ENCODE measurements at places on chromosomes 7 and 10. TPM values are rescaled to one million over a fixed set of nuclear protein-coding genes. Genes with fewer than 3 reads are reported as not detected.
A peak's percentile ranks its signal among the peaks of the same experiment; 100 is the strongest.

- no peak overlapping the region for H3K4me3 ChIP-seq
- H3K36me3 ChIP-seq: no peaks in the 10 kb centered on the region
- no peak overlapping the region for H3K27ac ChIP-seq
- DNase-seq: no peak
Observed at GRCh38 chr10:63543576-63543962, 22.4 kb downstream of the REEP3 start.

GRCh38 chr7:149860821-149861727 lies 12.7 kb upstream of the ATP6V0E2 start:
- no peak overlapping the region for H3K27ac ChIP-seq
- no peak overlapping the region for H3K4me3 ChIP-seq
- H3K4me1 ChIP-seq: no peaks in the 10 kb centered on the region
- no peaks in the 10 kb centered on the region for H3K36me3 ChIP-seq
- H3K27me3 ChIP-seq: no peaks in the 10 kb centered on the region

DNA sequence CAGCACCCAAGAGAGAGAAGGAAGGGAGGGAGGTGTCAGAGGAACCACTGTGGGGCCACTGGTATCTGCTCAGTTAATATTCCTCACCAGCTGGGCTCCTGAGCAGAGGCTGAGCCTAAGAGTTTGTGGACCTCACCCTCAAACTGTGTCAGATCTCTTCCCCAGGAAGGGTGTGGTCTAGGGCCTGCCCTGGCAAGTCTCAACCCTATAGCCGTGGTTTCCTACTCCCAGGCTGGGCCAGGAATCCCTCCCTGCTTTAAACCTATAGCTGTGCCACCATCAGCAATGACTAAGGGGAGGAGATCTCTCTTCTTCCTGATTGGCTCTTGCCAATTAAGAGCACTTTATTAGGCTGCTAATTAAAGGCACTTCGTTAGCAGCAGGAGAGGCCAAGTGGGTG lies 29.9 kb downstream of the POLL start:
- no peak overlapping the region for H3K27ac ChIP-seq
- H3K4me1 ChIP-seq: no peaks in the 10 kb centered on the region
- H3K27me3 ChIP-seq: no peaks in the 10 kb centered on the region
- DNase-seq: no peak

Gene HMX3
- total RNA-seq: not detected

Gene PNLIP
- not detected for total RNA-seq

- no peaks in the 10 kb centered on the region for H3K27me3 ChIP-seq
- H3K27ac ChIP-seq: no peak overlapping the region
- peak; percentile 76 for DNase-seq
- no peak overlapping the region for H3K4me3 ChIP-seq
Observed at GRCh38 chr7:14606101-14606500, 296.4 kb downstream of the DGKB start.

GRCh38 chr7:36982766-36983165 lies 258.5 kb upstream of the AOAH start:
- H3K4me1 ChIP-seq: no peaks in the 10 kb centered on the region
- H3K27ac ChIP-seq: no peak overlapping the region
- no peak overlapping the region for H3K4me3 ChIP-seq

Gene LRRD1
- 0.17 TPM for total RNA-seq

Gene PROSER2
- 1.8 TPM for total RNA-seq

GRCh38 chr10:115915429-115915828 lies 357.6 kb downstream of the GFRA1 start:
- no peaks in the 10 kb centered on the region for H3K36me3 ChIP-seq
- H3K27ac ChIP-seq: no peak overlapping the region
- H3K4me1 ChIP-seq: no peaks in the 10 kb centered on the region
- DNase-seq: no peak
- H3K27me3 ChIP-seq: no peaks in the 10 kb centered on the region

DNA sequence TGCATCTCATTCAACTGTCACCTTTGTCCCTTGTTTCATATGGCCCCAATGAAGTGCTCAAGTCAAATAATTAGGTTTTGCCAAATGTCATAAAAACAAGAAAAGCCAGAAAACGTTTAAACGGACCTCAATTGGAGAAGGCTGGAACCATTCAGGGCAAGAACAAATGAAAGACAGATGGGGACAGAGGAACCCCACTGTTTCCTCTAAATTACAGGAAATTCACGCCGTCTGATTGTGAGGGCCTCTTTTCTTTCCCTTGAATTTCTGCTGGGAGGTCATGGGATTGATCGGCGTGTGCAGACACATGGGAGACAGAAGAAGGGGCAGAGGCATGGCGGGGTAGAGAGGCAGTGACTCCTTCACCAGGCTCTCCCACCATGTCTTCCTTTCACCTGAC lies 656.4 kb downstream of the KCNMA1 start:
- no peaks in the 10 kb centered on the region for H3K4me1 ChIP-seq
- no peak overlapping the region for H3K27ac ChIP-seq
- no peaks in the 10 kb centered on the region for H3K27me3 ChIP-seq
- H3K4me3 ChIP-seq: no peak overlapping the region

Measured in fibroblast of lung (primary cell).